Omental fat pad (tissue), 4 donors: ENCODE measurements at places on chromosomes 7 and 10.

GRCh38 chr10:100185364-100186252, at the start of gene ERLIN1:
Gene ERLIN1 (minus strand): TSS chr10:100186029. CDS start chr10:100185626, 403 bp downstream.
- DNase-seq: peak; percentile 85

DNA sequence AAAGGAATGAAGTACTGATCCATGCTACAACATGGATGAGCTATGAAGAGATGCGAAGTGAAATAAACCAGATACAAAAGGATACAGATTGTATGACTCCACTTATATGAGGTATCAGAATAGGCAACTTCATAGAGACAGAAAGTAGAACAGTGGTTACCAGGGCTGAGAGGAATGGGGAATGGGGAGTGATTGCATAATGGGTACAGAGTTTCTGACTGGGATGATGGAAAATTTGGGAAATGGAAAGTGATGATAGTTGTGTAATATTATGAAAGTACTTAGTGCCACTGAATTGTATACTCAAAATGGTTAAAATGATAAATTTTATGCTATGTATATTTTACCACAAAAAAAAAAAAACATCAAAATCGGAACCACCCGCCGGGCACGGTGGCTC, 3.9 kb downstream of the ATXN7L1 start:
- no peak for DNase-seq

GRCh38 chr7:157003445-157003755, 7.1 kb downstream of the MNX1 start:
- no peak for DNase-seq

DNA sequence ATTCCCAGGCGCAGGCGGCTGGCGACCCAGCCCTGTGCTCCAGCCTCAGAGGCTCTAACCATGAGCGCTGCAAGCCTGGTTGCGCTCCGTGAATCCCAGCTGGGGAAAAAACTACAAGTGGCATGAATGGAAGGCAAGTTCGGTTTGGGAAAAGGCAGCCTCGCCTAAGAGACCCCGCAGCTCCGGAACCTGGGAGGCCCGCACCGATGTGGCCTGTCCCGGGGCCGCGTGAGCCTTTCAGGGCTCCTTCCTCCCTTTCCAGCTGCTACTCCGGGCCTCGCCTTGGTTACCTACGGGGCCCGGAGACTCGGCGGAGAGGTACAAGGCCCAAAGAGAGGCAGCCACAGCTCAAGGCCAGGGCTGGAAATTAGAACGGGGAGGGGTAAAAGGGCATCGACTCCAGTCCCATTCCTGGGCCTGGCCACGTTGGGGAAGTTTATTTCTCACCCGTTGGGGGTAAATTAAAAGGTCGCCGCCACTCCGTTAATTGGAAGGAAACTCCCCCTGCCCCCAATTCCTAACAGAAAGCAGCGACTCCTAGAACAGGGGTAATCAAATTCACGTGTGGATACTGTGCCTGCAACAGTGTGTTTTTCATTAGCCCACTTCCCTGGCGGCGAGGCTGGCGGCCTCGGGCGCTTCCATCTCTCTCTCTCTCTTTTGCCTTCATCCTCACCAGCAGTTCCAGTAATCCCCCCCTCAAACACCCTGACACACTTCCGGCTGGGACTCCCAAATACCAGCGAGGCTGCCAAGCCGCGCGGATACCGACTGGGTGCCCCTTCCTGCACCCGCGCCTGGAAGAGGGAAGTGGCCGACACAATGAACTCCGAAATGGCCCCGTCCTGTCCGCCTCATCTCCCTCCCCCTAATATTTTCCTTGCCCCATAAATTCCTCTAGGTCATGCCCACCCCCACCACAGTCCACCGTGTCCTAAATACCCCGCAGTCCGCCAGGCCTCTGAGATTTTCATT, 1.5 kb upstream of the HOXA9 start:
- no peak for DNase-seq

- no peak for DNase-seq
Observed at GRCh38 chr10:110534571-110534970, 32.9 kb upstream of the SMC3 start.

DNA sequence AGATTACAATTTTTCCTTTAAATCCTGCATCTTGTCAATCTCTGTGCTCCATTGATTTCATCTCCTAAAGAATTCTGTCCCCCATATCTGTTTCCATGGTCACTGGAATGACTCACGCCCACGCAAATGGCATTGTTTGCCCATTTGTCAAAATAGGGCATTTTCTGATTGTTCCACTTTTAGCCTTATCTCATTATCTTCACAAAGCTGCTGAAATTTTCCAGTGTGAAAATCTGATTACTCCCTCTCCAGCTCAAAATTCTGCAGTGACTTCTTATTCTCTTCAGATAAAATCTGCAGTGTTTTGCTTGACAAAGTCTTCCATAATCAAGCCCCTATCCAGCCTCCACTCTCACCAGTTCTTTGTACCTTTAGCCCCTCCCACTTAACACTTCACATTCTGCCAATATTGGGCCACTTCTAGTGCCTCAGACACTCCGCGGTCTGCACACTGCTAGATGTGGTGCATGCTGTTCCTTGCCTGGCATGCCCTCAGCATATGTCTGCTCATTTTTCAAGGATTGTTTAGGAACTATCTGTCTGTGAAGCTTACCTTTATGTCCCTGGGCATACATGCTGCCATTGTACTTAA, 33.9 kb upstream of the CTTNBP2 start:
- no peak for DNase-seq

DNA sequence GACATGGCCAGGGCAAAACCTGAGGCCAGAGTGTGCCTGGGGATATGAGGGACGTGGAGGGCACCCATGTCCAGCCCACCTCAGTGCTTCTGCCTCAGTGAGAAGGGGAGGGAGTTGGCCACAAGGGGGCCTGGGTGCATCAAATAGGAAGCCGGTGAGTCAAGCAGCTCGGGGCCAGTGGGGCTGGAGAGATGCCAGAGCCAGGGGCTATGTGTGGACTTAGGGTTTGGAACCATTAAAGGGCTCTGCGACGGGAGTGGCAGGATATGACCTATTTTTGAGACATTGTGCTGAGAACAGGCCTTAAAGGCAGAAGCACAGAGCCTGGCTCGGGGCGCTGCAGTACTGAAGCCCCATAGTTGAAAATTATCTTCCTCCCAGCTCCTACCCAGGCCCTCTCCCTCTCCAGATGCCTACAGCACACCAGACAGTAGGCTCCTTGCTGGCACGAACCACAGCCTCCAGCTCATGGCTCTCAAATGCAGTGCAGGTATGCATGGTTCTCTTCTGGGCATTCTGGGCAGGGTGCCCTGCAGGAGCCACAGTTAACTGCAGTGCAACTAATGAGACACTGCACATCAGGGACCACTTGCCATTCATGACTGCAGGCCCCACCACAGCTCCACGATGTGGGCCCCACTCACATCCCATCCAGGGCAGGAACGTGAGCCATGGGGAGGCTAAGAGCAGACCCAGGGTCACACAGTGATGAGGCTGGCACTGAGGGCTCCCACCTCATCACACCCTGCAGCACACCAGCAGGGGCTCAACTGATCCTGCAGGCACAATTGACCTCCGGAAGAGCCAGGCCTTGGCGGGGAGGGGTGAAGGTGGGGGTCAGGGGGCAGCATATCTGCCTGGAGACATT, 7.2 kb upstream of the PGAM2 start:
- DNase-seq: peak; percentile 90
